ENCODE measurements at places on chromosomes 2 and 18.

DNA sequence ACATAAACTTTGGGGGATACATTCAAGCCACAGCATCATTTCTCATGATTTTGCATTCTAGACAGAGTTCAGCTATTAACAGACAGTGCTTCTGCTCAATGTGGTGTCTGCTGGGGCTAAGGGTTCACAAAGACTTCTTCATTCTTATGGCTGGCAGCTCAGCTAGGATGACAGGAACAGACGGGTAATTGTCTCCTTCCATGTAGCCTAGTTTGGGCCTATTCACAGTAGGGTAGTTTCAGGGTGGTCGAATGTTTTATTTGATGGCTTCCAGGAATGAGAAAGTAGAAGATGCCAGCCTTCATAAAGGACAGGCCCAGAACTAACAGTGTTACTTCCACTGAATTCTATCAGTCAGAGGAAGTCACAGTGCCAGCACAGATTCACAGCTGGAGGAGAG lies 26.0 kb upstream of the BCL2L11 start:
- no peak for DNase-seq

DNA sequence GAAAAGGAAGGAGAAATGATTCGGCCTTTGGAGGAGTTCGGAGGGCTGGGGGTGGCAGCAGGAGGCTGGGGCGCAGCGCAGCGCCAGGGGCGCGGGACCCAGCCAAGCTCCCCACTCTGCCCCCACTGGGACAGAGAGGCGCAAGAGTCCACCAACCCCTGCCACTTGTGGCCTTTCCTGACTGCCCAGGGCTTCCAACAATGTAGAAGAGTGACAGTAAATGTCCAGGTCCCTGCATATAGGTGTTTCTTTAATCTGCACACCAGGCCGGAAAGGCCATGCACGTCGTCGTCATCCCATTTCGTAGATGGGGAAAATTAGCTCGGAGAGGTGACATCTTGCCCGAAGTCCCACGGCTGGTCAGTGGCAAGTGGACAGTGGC lies 96.6 kb downstream of the INHBB start:
- DNase-seq = no peak

- no peak for DNase-seq
Measured at GRCh38 chr18:20971886-20972267, 139.7 kb downstream of the ROCK1 start.

DNA sequence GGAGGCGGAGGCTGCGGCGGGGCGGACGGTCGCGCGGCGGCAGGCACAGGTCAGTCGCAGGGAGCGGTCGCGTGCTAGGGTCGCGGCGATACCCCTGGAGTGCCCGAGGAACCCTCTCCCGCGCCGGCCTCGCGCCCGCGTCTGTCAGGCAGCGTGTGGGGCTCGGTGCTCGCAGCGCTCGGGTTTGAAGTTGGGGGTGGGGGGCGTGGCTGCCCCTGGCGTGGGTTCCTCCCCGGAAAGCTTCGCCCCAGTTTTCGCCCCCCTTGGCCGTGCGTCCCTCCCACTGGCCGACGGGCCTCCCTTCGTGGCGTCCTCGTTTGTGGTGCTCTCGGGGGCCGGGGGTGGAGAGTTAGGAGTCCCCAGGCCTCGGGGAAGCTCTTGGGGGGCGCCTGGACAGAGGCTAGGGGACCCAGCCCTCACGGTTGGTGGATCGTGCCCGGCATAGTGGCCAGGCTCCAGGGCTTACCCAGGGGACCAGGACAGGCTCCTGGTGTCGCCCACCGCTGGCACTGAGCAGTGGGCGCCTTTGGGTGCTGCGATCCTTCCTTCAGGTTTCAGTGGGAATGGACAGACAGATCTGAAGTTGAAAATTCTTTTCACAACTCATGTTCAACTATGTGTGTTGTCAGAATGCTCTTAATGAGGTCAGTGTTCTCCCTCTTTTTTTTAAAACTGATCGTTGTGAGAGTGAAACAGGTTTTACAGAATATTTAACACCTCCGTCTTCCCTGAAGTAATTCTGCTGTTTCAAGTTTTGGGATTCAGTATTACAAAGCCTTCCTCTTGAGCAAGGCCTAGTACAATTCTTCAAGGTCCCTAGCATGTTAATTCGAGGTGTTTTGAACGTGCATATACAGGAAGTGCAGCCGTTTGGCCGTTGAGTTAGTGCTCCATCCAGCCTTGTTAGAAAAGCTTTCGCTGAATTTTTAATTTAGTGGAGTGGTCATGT lies 604 bp downstream of the RALBP1 start:
- DNase-seq = peak; percentile 90

GRCh38 chr2:54559006-54559445 lies 102.9 kb downstream of the SPTBN1 start:
- DNase-seq = no peak

- no peak for DNase-seq
Measured at GRCh38 chr2:217090024-217090473, 230.2 kb upstream of the TNP1 start.

DNA sequence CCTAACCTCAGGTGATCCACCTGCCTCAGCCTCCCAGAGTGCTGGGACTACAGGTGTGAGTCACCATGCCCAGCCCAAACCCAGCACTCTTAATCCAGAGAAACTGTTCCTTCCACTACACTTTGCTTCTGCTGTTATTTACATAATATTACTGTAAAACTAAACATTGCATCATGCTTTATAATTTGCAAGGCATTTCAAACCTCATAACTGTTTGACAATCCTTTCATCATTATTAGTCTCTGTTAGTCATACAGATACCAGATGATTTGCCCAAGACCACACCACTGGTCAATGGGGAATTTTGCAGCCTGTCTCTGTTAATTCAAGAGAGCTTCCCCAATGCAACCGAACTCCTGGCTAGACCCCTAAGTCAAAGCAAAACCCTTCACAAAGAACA lies 338.3 kb downstream of the ALK start:
- no peak for DNase-seq

DNA sequence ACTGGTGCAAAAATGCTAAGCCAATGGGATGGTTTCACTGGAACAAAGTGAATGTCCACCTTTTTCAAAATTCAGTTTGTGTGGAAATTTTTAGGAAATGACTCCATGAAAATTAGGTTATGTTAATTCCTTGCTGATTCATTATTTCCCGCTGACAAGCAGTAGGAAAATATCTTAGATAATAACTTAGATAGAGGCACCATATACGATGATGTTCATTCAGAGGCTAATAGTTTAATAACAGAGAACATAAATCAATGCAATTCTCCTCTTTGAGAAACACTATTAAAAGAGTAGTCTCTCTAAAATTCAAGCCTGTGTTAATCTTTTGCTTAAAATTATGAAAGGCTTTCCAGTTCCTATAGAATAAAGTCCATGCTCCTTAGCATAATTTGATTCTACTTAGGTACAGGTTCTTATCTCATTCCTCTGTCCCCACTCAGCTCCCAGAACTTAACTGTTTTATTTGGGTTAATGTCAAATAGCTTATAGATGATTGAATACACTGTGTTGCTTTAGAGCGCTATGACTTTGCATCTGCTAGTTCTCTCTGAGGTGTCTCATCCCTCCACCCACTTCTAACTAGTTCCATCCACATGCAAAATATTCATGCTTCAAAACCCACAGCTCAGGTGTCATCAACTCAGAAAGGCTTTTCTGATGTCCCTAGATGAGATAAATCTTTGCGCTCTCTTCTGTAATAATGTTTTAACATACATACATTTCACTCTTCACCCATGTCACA lies 503.6 kb downstream of the ERBB4 start:
- no peak for DNase-seq

- DNase-seq = no peak
Measured at GRCh38 chr2:115161081-115161770, 718.8 kb downstream of the DPP10 start.

GRCh38 chr18:79321625-79322405 lies 73.9 kb upstream of the NFATC1 start:
- DNase-seq = no peak

DNA sequence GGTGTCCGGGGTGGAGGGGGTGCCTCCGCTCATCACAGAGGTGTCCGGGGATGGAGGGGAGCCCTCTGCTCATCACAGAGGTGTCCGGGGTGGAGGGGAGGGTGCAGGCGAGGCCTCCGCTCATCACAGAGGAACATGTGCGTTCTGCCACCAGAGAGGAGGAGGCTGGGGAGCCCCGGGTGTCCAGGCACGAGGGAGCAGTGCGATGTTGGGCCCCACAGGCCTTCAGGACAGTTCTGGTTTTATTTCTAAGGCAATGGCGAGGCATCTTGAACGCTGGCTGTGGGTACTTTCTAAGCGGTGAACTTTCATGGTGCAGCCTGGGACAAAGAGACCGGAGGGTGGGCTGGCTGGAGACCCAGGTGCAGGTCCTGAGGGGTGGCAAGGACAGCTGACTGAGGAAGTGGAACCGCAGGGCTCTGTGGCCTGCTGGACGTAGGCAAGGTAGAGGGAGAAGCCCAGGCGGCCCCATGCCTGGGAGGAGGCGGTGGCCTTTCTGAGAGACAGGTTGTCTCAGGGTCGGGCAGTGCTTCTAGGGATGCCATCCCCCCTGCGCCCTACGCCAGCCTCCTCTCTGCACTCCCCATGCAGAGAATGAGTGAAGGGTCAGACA lies 196.6 kb upstream of the SALL3 start:
- DNase-seq = no peak

GRCh38 chr2:96502891-96503636 lies 2.1 kb downstream of the NEURL3 start:
- DNase-seq = no peak

DNA sequence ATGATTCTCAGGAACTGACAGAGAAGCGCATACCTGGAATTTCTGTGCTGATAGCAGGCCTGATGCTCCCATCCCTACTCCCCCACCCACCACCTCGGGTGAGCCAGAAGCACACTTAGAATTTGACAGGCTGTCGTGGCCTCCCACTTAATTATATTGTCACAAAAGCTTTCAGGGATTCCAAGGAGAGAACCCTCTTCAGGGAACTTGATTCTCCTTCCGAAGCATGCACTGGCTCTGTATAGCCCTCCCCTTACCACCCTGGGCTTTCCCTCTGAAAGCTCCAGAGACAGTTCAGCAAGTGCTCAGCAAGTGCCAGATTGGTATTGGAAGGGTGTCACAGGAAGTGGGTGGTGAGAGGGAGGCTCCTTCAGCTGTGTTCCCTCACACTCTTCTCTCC lies 252.5 kb upstream of the SIX2 start:
- no peak for DNase-seq

- DNase-seq = no peak
Measured at GRCh38 chr18:31487246-31488015, 10.5 kb upstream of the DSG2 start.

- no peak for DNase-seq
Measured at GRCh38 chr2:113709022-113709421, 47.4 kb downstream of the SLC35F5 start.

GRCh38 chr18:39647627-39648534 lies 2082.3 kb upstream of the CELF4 start:
- DNase-seq = no peak

DNA sequence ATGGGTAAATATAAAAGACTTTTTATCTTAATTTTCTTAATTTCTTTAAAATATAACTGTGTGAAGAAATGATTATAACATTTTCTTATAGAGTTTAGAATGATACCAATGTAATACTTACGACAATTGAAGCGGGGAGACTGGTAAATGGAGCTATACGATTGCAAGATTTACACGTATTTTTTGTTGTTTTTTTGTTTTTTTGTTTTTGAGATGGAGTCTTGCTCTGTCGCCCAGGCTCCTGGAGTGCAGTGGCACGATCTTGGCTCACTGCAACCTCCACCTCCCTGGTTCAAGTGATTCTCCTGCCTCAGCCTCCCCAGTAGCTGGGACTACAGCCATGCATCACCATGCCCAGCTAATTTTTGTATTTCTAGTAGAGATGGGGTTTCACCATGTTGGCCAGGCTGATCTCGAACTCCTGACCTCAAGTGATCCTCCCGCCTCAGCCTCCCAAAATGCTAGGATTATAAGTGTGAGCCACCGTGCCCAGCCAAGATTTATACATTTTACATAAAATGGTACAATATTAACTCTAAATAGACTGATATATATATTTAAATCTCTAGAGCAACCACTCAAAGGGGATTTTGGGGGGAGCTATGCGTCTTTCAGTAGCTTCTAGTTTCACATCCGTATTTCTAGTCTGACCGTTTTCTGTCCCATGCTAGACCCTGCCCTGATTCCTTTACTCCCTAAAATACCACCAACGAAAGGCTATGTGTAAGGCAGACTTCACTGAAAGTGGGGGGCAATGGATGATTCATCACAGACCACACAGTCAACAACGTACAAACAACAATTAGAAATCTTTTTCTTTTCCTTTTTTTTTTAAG lies 28.2 kb upstream of the ATG16L1 start:
- DNase-seq = no peak

DNA sequence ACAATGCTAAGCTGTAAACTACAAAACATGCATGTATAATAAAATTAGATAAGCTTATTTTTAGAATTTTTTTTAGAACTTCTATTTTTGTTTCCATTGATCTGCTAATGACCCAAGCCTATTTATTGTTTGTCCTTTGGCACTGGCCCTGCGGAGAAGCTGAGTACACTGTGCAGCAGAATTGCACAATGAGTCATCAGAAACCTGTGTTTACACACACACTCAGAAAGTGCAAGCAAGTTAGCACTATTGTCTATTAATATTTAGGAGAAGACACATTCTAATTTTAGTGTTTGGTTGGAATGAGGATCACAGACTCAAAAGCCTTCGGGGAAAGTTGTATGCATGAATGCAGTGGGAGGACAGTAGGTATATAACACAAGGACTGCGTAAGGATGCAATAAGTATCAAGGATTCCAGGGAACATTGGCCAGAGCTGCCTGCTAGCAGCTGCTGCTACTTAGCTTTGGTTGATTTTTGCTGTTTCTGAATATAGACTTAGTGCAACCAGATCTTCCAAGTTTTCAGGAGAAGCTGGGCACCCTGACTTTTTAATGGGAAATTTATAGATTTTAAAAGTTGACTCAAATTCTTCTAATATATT lies 128.2 kb downstream of the KCNH7 start:
- DNase-seq = no peak

GRCh38 chr2:181785691-181786344 lies 105.5 kb upstream of the NEUROD1 start:
- DNase-seq = no peak

DNA sequence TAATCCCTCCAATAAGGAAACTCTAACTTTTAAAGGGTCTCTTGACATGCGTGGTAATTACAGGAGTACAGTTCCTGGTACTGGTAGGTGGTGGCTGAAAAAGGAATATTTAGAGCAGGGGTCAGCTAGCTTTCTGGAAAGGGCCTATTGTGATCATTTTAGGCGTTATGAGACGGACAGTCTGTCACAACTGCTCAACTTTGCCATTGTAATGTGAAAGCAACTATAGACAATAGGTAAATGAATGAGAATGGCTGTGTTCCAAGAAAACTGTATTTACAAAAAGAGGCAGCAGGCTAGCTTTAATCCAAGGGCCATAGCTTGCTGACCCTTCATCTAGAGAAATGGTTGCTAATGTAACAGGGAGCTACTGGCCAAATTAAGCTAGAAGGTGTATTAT lies 177.7 kb upstream of the LRRTM1 start:
- no peak for DNase-seq

- no peak for DNase-seq
Measured at GRCh38 chr2:11722292-11723060, 24.0 kb upstream of the LPIN1 start.

DNA sequence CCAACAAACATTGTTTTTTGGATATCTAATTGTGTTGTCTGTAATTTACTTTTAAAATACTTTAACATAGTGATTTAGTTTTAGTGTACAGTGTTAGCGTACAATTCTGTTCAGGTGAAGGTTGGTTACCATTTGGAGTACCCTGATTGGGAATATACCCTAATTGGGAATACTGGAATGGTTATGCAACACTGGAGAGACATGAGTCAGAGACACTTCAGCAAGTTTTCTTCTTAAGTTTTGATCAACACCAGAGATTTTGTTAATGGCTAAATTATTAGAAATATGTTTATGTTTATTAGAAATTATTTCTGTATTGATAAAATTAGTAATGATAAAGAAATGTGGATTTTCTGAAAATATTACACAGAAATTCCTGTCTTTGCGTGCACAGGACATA lies 100.3 kb upstream of the NABP1 start:
- no peak for DNase-seq

Measured in stimulated activated effector memory CD8-positive, alpha-beta T cell treated with anti-CD3 and anti-CD28 coated beads, Interleukin-12 subunit alpha, Interleukin-12 subunit beta, amount 100 ng/mL, for 72 hours (primary cell).